Amniotic stem cell (primary cell): ENCODE measurements at places on chromosomes 4 and X.
A peak's percentile ranks its signal among the peaks of the same experiment; 100 is the strongest.

- no peak for DNase-seq
These were observed 293.0 kb upstream of the CLNK start for GRCh38 chr4:10977534-10977933.

DNA sequence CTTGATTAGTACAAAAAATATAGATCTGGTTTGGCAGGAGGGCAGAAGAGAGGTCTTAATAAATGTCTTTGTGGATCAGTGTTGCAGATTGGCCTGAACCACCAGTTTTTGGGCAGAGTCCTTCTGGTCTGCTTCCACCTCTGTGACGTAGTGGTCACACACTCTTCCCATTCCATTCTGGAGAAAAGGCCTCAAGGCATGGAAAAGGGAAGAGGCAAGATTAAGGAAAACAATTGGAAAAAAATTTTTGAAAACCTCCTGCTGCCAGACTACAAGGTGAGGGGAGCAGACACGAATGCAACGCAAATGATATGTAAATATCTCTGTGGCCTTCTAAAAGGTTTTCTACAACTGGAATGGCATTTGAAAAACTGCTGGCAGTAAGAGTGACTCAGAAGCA, 24.3 kb upstream of the FAM47C start:
- no peak for DNase-seq

GRCh38 chr4:71532407-71532806, 193.6 kb downstream of the SLC4A4 start:
- no peak for DNase-seq

- no peak for DNase-seq
These were observed 76.0 kb downstream of the NAT8L start for GRCh38 chr4:2135083-2135482.

DNA sequence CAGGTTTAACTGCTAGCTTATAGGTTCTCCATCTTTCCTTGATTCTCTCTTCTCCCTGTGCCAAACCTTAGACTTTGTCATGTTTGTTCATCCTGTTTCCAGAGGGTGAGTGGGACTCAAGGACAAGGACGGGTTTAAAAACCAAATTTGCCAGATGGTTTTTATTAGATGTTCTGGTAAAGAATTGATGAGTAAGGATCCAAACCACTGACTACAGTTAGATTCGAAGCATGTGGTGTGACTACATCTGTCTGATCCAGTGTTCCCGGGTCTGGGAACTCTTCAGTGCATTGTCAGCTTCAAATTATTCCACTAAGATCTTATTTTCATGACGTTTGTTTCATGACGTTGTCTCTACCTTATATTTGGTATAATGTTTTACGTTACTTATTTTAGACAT, 37.5 kb downstream of the MTMR1 start:
- peak; percentile 5 for DNase-seq

GRCh38 chrX:154368630-154369448, 5.6 kb downstream of the FLNA start:
- DNase-seq, result peak; percentile 68
